ENCODE measurements at places on chromosomes 5 and 9. TPM values are rescaled to one million over a fixed set of nuclear protein-coding genes. Genes with fewer than 3 reads are reported as not detected.

THBS4 gene
- total RNA-seq: 0.73 TPM

PCDH1 gene
- not detected for total RNA-seq

ASS1 gene
- total RNA-seq: 8.0 TPM

NR4A3 gene
- total RNA-seq: 9.8 TPM

SPINK4 gene
- not detected for total RNA-seq

SLC28A3 gene
- total RNA-seq: 0.85 TPM

ZBED3 gene
- 0.29 TPM for total RNA-seq

NME5 gene
- total RNA-seq: not detected

KIF12 gene
- not detected for total RNA-seq

FOXD4L3 gene
- total RNA-seq: 0.29 TPM

TMC1 gene
- 0.27 TPM for total RNA-seq

IL31RA gene
- total RNA-seq: 2.9 TPM

IARS1 gene
- total RNA-seq: 144 TPM

TNFSF15 gene
- total RNA-seq: 3.9 TPM

FAT2 gene
- not detected for total RNA-seq

PTBP3 gene
- 158 TPM for total RNA-seq

ENC1 gene
- total RNA-seq: 1.6 TPM

TBCA gene
- total RNA-seq: 151 TPM

SLC45A2 gene
- 0.34 TPM for total RNA-seq

KCNIP1 gene
- not detected for total RNA-seq

AKNA gene
- 464 TPM for total RNA-seq
